Forelimb muscle (tissue), 1 donor: ENCODE measurements at places on chromosomes 13 and 19. TPM values are rescaled to one million over a fixed set of nuclear protein-coding genes. Genes with fewer than 3 reads are reported as not detected.
A peak's percentile ranks its signal among the peaks of the same experiment; 100 is the strongest.

DNA sequence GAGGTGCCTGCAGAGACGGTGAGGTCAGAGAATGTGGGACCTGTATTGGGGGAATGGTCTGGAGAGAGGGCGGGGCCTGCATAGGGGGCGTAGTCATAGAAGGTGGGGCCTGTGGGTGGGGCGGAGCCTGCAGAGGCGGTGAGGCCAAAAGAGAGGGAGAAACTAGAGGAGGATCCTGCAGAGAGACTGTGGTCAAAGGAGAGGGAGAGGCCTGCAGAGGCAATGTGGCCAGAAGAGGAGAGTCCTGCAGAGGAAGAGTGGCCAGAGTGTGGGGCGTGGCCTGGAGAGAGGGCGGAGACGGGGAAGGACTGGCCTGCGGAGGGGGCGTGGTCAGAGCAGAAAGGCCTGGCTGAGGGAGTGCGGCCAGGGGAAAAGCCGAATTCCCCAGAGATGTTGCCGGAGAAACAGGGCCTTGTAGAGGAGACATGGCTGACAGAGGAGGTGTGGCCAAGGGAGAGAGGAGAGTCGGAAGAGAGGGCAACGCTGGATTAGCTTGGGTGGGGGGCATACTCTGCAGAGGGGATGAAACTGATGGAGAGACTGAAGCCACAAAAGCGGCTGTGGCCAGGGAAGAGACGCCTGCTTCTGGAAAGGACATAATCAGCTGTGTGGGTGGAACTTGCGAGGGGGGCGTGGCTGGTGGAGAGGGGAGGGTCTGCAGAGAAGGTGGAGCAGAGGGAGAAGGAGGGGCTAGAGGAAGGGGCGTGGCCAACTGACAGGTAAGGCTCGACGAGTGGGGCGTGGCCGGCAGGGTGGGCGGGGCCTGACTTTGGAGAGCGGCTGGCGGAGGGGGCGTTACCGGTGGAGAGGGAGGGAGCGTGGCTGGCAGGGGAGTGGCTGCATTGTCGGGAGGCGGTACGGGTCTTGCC lies 2.5 kb downstream of the PRR36 start:
- DNase-seq = peak; percentile 48

- DNase-seq = no peak
These were observed 909.2 kb upstream of the PCDH20 start for GRCh38 chr13:62324842-62325241.

DNA sequence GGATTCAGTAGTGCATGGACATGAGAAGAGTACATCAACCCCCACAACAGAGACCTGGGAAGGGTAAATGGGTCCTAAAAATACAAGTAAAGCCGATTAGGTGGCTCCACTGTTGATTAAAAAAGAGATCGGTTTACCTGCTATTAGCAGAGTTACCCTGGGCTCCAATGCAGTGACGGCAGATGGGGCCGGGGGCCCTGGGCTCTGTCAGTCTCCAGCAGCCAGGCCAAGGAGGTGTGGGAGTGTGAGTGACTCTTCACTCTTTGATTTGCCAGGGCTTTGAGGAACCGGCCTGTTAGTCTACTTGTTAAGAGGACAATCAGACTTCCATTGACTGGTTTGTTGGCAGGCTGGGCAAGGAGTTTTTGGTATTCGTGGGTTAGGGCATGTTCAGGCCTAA lies 1368.7 kb downstream of the UQCRFS1 start:
- no peak for DNase-seq

GRCh38 chr13:102580552-102581169 lies 16.1 kb upstream of the TPP2 start:
- no peak for DNase-seq

Gene EPS8L1
- 3.4 TPM for polyA plus RNA-seq

Gene NCR1
- polyA plus RNA-seq = 0.53 TPM
